T-cell (primary cell): ENCODE measurements at places on chromosomes 1 and 21. TPM values are rescaled to one million over a fixed set of nuclear protein-coding genes. Genes with fewer than 3 reads are reported as not detected.

GRCh38 chr1:111045033-111045722 is 81.5 kb upstream of the LRIF1 start:
- no peak for DNase-seq

The RGS18 gene
- total RNA-seq, result 1.6 TPM

DNA sequence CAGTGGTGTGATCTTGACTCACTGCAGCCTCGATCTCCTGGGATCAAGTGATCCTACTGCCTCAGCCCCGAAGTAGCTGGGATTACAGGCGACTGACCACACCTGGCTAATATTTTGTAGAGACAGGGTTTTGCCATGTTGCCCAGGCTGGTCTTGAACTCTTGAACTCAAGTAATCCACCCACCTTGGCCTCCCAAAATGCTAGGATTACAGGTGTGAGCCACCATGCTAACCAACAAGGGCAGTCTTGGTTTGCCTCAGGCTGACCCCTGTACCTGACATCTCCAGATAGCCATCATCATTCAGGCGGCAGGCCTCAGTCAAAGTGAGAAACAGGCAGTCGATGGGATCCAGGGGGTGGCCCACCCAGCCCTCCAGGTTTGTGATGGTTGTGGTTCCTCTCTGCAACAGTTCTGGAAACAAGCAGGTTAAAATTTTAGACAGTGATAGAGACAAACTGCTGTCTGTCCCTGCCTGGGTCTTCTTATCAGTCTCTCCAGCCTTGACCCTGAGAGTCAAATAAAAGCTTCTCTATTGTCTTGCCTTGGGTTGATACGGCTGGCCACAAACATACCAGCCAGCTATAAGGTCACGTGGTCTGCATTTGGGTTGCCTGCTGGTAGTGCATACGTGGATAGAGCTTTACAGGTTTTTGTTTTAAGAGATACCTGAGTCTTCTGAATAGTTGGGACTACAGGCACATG is 26.8 kb downstream of the UROD start:
- no peak for DNase-seq

DNA sequence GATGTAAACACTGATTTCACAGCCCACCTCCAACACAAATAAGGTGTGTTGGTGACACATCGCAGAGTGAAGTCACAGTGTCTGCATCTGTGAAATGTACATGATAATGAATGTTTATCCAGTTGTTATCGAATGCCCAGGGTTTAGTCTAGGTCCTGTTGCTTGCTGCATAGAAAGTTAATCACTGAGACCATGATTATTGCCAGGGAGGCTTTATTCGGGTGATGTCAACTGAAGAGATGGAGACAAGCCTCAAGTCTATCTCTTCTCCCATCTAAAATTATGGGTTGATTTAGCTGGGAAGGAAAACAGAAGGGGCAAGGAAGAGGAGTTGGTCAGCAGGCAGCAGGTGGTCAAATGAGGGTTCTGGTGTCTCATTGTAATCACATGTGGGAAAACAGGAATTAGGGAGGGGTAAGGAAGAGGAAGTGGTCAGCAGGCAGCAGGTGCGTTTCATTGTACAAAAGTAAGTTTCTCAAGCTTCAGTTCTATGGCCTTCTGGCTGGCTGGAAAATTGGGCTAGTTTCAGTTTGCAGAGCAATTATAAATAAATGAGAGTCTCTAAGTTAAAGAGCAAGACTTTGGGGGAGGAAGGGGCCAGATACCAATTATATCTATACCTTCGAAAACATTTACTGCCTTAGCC is 146.3 kb upstream of the DNAH14 start:
- DNase-seq, result no peak

GRCh38 chr1:29550119-29550841 is 314.0 kb downstream of the PTPRU start:
- DNase-seq, result no peak

- no peak for DNase-seq
These were observed 143.1 kb downstream of the HLX start for GRCh38 chr1:221022331-221022730.

DNA sequence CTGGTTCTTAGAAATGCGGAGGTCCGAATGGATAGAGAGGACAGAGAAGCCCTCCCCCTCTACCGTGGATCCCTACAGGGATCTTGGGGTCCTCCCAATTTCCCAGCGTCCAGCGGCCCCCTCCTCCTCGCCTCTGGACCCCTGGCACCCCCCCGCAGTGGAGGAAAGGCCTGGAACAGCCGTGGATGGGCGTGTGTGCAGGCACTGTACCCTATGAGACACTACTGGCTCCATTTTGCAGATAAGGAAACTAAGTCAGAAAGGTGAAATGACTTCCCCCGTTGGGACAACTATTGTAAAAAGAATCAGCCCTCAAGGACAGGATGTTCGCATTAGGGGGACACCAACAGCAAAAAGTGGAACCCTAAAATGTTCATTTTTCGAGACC is 931 bp upstream of the CLSTN1 start:
- DNase-seq, result no peak

The ZBTB8B gene
- not detected for total RNA-seq

- DNase-seq, result no peak
These were observed 1.2 kb upstream of the ABL2 start for GRCh38 chr1:179230721-179231120.

DNA sequence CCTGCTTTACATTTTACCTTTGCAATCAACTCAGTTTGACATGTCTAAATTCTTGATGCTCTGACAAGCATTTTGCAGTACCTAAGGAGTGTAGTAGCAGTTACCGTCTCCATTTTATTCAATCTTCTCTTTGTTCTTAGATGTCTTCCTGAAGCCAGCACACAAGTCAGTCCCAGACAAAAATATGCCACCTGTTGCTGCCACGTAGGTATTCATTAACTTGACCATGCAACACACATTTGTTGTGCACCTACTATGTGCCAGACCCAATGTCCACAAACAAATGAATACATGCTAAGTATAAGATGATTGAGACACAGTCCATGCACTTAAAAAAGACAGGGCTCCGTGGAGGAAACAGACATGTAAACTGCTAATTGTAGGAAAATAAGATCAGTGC is 81.5 kb upstream of the NGF start:
- DNase-seq, result no peak

DNA sequence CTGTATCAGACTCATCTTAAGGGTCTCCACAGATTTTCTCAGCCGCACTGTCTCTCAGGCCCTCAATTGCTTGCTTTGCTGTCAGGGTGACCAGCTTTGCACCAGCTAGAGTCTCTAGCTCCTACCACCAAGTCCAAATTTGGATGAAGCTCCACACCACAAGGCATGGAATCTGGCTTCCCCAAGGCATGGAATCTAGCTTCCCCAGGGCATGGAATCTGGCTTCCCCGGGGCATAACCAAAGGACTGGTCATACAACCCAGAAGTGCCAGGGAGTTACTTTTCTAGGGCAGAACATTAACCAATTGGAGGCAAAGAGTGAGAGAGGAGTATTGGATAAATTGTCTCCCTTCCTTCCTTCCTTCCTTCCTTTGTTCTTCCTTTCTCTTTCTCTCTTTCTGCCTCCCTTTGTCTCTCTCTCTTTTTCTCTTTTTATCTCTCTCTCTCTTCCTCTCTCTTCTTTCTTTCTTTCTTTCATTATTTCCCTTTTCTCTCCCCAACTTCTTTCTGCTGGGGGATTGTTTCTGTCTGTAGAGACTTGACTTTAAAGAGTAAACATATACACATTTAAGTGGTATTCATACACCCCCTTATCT is 76.9 kb upstream of the HAO2 start:
- DNase-seq, result no peak

- no peak for DNase-seq
These were observed 55.1 kb downstream of the PTGER3 start for GRCh38 chr1:70992521-70992920.

The SRSF10 gene
- total RNA-seq, result 153 TPM

The KNCN gene
- total RNA-seq, result not detected

DNA sequence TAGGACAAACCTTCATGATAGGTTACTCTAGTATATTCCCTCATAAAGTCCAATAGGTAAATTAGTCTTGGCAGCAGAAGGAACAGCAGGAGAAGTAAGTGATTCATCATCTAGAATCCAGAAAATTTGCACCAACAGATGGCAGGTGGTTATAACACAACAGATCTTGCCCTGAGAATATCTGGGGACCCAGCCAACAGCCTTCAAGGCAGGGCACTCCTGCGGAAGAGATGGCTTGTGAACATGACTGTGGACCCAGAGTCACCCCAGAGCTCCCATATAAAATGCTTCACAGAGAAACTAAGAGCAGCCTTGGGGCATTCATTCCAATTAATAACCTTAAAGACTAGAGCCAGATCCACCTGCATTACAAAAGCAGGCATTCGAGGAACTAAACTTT is 7.9 kb upstream of the PLA2G2C start:
- DNase-seq, result no peak

GRCh38 chr1:209554761-209555611 is 28.5 kb upstream of the CAMK1G start:
- DNase-seq, result no peak

DNA sequence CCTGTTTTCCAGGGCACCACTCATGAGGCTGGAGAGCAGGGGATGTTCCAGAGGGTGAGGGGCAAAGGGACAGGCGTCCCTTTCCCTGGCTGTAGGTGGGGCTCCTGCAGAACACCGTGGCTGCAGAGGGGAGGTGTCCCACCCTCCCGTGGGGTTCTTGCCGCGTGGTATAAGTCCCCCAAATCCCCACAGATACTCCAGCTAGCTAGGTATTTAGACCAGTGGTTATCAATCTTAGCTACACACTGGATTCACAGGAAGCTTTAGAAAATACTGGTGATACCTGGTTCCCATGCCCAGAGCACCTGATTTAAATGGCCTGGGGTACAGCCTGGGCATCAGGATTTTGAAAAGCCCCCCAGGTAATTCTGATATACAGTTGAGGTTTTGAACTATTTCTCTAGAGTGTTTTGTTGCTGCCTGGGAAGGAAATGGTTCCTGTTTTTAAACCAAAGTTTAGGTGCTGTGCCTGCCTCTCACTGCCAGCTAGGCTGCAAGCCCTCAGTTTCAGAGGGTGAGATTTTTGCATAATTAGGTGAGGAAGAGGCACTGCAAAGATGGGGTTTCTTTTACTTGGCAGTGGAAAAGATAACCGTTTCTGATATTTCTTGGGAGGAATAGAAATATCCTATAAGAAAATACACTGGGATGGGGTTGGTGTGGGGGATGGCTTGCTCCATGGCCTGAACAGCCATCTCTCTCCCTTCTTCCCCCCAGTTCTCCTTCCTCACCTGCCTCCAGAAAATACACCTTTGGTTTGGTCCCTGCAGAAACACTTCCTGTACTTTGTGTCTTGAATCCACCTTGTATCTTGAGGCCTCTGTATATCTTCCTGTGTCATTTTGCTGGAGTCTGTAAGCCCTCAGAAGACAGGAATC is 51.7 kb downstream of the RASSF5 start:
- no peak for DNase-seq

DNA sequence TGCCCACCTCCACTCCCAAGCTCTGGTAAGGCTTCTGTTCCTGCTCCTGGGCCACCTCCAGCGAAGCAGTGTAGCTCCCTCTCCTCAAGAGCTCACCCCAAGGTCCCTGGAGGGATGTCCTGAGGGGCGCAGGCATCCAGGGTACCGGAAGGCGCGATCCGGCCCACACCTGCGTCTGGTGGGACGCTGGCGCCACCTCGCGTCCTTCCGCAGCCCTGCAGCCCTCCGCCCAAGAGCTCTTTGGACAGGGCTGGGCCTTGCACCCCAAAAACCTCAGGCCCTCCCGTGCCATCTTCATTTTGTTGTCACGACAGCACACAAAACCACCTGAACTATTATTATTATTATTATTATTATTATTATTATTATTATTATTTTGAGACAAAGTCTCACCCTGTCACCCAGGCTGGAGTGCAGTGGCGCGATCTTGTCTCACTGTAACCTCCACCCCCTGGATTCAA is 49.2 kb upstream of the PAX7 start:
- DNase-seq, result no peak

The THRAP3 gene
- 108 TPM for total RNA-seq

GRCh38 chr1:86704972-86705664 is 742 bp downstream of the SH3GLB1 start:
- DNase-seq, result peak; percentile 22

GRCh38 chr1:42979036-42979430 is 20.4 kb upstream of the SLC2A1 start:
- DNase-seq, result no peak

DNA sequence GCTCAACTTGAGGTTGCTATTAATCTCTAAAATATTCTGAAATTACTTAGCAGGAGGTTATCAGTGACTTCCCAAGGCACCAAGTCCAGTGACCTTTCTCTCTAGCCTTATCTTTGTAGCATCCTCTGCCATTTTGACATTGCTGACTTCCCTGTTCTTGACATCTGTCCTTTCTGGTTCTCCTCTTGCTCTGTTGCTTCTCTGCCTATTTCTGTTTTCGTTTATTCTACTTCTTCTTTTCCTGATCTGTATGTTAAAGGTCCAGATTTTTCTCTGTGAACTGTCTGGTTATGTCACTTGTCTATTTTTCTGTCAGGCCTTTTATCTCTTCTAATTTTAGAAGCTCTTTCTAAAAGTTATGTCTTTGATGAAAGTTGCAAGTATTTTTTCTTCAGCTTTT is 178.8 kb downstream of the VPS13D start:
- DNase-seq, result no peak

The C4BPA gene
- 0.70 TPM for total RNA-seq

DNA sequence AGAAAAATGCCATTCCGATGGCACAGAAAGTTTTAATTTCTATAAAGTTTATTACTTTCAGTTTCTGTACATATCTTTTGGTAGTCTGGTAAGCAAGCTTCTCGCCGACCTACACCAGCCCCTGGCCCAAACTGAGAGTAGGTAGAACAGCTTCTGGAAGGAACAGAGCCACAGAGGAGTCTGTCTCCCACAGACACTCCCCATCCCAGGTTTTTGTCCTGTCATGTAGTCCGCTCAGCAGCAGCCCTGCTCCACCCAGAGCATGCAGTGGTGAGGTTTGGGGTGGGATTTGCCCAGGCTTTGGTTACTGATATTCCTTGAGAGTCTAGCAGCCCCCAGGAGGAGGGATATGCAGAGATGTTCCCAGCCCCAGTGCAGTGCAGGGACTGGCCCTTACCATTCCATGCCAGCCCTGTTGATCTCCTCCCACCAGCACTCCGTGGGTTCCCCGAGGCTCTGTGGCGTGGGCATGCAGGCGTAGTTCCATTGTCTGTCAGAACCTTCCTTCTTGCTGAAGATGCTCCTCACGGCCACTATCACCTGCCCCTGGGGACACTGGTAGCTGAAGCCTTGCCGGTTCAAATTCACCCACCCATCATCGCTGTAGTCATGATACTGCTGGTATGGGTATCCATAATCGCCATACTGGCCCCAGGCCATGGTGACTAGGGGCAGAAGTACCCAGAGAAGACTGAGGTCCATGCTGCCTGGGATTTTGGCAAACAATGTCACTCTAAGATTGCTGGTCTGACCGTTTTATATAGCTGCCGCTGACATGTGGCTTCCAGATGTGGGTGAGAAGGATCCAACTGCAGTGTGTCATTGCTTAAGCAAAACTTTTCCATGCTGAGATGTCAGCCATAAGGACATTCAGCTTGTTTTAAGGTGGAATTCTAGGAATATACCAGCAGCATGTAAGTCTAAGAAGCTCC is at the start of gene DPT:
Gene DPT (minus strand): TSS at position 734 of the 932 bp plus-strand sequence. CDS start 32 bp downstream, at position 702.
- DNase-seq, result no peak

DNA sequence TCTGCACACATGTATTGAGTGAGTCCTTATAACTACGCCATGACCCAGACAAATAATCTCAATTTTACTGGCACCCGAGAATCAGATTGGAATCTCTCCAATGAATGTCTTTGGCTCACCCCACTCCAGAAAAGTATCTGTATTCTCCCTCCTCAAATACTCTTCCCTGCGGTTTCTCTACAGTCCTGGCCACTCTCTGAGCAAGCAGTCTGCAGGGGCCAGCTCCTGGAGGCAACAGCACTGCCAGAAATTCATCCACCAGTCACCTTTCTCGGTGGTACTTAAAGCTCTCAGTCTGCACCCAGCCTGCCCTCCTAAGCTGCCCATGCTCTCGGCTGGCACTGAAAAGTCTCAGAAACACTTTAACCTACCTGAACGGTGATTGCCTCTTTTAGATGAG is 16.1 kb upstream of the LYST start:
- no peak for DNase-seq
